ENCODE measurements at places on chromosomes 4 and X. TPM values are rescaled to one million over a fixed set of nuclear protein-coding genes. Genes with fewer than 3 reads are reported as not detected.

GRCh38 chr4:111028795-111029194 is 405.9 kb upstream of the PITX2 start:
- DNase-seq = peak; percentile 7
- H3K27me3 ChIP-seq = no peaks in the 10 kb centered on the region
- no peak overlapping the region for H3K27ac ChIP-seq
- H3K36me3 ChIP-seq = no peaks in the 10 kb centered on the region
- no peaks in the 10 kb centered on the region for H3K4me1 ChIP-seq
- H3K4me3 ChIP-seq = no peak overlapping the region

Gene GPR119
- total RNA-seq = not detected

- H3K27ac ChIP-seq = no peak overlapping the region
- DNase-seq = no peak
- no peaks in the 10 kb centered on the region for H3K36me3 ChIP-seq
Observed at GRCh38 chr4:167555338-167556022, 321.2 kb upstream of the SPOCK3 start.

DNA sequence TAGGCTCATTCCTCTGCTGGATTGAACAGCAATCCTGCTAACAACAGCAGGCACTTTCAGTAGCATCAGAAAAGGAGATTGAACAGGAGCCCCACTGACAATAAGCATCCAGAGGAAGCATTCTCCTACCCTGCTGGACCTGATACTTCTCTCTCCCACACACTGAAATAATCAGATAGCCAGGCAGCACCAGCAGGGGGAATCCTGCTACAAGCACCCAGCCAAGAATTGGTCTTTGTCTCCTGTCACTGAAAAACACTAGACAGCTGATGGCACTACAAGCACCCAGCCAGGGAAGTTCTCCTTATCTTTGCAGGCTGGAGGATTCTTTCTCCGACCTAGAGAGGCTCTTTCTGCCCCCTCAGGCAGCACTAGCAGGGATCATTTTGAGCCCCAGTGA is 444.3 kb upstream of the GRIA3 start:
- H3K36me3 ChIP-seq = no peaks in the 10 kb centered on the region
- no peak for DNase-seq
- H3K4me3 ChIP-seq = no peak overlapping the region
- no peak overlapping the region for H3K27ac ChIP-seq
- no peaks in the 10 kb centered on the region for H3K4me1 ChIP-seq

GRCh38 chr4:87002682-87003043 is 67.9 kb downstream of the AFF1 start:
- DNase-seq = no peak
- H3K27ac ChIP-seq = no peak overlapping the region
- H3K36me3 ChIP-seq = no peaks in the 10 kb centered on the region
- H3K4me1 ChIP-seq = peaks cover 10% of the 10 kb centered on the region

- H3K27me3 ChIP-seq = no peaks in the 10 kb centered on the region
- no peaks in the 10 kb centered on the region for H3K36me3 ChIP-seq
- H3K27ac ChIP-seq = no peak overlapping the region
- no peak for DNase-seq
- H3K4me3 ChIP-seq = no peak overlapping the region
Observed at GRCh38 chr4:80371046-80371445, 35.5 kb downstream of the CFAP299 start.

DNA sequence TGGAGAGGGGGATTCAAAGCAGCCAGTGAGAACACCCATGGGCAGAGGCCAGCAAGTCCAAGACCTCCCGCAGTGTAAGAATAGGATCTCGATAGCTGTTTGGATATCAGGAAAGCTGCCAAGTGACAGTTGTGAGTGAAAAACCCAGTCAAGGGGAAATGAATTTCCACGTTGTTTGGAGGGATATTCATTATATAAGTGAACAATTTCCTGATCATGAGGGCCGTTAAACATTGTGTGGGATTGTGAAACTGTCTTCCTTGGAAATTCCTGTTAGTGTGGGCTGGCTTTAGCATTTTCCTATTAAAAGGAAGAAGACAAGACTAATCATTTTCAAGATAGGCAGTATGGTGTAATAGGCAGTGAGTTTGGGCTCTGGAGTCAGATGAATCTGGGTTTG is 15.0 kb downstream of the CLDN2 start:
- peaks cover 1% of the 10 kb centered on the region for H3K36me3 ChIP-seq
- peaks cover 10% of the 10 kb centered on the region for H3K4me1 ChIP-seq
- DNase-seq = peak; percentile 36

Gene FAM184B
- total RNA-seq = 0.18 TPM

Gene SYTL4
- total RNA-seq = 2.3 TPM

DNA sequence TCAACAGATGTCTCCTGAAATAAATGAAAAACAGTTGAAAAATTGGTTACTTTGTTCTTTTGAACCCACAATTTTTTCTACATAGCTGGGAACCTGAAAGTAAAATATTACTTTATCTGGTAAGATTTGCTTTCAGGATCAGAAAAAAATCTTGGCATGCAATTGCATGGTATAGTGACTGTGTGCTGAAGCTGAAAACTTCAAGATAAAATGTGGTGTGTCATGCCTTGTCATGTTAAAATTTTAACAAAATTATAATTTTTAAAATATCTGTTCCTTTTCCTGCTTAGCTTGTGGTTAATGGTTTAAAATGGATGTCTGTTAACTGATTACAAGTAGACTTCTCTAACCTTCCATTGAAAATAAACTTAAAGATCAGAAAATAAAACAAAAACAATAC is 904.8 kb downstream of the PDHA2 start:
- no peaks in the 10 kb centered on the region for H3K36me3 ChIP-seq
- H3K4me3 ChIP-seq = no peak overlapping the region
- H3K27ac ChIP-seq = no peak overlapping the region
- H3K27me3 ChIP-seq = no peaks in the 10 kb centered on the region

GRCh38 chr4:80535551-80535950 is 200.0 kb downstream of the CFAP299 start:
- H3K4me3 ChIP-seq = no peak overlapping the region
- H3K36me3 ChIP-seq = no peaks in the 10 kb centered on the region
- DNase-seq = no peak
- H3K27ac ChIP-seq = no peak overlapping the region

Gene RAB40A
- under 0.01 TPM for total RNA-seq

DNA sequence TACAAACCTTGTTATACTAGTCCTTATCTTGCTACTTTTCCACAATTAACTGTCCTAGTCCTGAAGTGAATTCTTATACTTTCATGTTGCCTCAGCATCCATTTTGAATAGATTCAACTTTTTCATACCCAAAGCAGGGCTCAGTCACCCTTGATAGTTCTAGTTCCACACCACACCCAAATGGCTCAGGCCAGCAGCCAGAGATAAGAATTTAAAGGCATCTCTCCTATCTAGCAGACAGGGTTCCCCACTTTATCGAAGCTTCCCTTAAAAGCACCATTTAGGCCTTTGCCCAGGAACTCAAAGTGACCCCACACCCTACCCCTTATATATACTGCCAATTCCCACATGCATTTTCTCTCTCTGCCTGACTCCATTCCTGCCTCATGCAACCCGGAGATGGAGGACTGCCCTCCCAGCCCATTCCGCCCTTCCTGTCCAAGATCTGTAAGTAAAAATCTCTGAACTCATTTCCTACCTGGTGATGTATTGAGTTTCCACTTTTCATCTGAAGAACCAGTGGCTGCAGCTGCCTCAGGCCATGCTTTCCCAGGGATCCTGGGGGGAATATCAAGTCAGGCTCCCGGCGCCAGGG is 63.7 kb upstream of the TXK start:
- H3K4me1 ChIP-seq = peaks cover 4% of the 10 kb centered on the region
- H3K27me3 ChIP-seq = peaks cover 2% of the 10 kb centered on the region
- no peak overlapping the region for H3K27ac ChIP-seq
- H3K36me3 ChIP-seq = no peaks in the 10 kb centered on the region
- DNase-seq = no peak
- H3K4me3 ChIP-seq = no peak overlapping the region

DNA sequence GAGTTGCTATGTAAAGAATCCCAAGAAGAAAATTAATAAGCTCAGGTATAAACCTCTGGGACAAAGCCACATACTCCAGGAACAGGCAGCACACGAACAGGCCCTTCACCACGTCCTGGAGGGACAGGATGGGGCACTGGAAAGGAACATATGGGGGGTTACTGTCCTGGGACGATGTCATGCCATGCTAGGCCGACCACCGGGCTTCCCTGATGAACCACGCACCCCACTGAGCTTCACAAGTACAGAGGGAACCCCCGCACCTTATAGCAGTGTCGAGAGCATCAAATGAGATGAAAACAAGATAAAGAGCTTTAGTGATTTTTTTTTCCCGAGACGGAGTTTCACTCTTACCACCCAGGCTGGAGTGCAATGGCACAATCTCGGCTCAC is 19.1 kb downstream of the NOP14 start:
- no peaks in the 10 kb centered on the region for H3K4me1 ChIP-seq
- no peak overlapping the region for H3K4me3 ChIP-seq

- no peaks in the 10 kb centered on the region for H3K4me1 ChIP-seq
- H3K4me3 ChIP-seq = no peak overlapping the region
- no peak overlapping the region for H3K27ac ChIP-seq
Observed at GRCh38 chr4:140019619-140020347, 134.2 kb downstream of the MAML3 start.

Gene HSD17B13
- under 0.01 TPM for total RNA-seq

Gene SHROOM4
- 2.2 TPM for total RNA-seq

GRCh38 chr4:8471211-8471875 is 30.8 kb downstream of the TRMT44 start:
- peak overlapping the region; percentile 31 for H3K27ac ChIP-seq
- H3K4me3 ChIP-seq = no peak overlapping the region
- peaks cover 27% of the 10 kb centered on the region for H3K36me3 ChIP-seq
- H3K4me1 ChIP-seq = peaks cover 25% of the 10 kb centered on the region
- no peaks in the 10 kb centered on the region for H3K27me3 ChIP-seq

GRCh38 chr4:1512738-1513660 is 106.8 kb upstream of the NKX1-1 start:
- H3K4me1 ChIP-seq = no peaks in the 10 kb centered on the region
- H3K36me3 ChIP-seq = no peaks in the 10 kb centered on the region
- no peak overlapping the region for H3K27ac ChIP-seq
- H3K4me3 ChIP-seq = no peak overlapping the region
- H3K27me3 ChIP-seq = peaks cover 62% of the 10 kb centered on the region
- DNase-seq = no peak

Gene BEX4
- total RNA-seq = 0.54 TPM

DNA sequence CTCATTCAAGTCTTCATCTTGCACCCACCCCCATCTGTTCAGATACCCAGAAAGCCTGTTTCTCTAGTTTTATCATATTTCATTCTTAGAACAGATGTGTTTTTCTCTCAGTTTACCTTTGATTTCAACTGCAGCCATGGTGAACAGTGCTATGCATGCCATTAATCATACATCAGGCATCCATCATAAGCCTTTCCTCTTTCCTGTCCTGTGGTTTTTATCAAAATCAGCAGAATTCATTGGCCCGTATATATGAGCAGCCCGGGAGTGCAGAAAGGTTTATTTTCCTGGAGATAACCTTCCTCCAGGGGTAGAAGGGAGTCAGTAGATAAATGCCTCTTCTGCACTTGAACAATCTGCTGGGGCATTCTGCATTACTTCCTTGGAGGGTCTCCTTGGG is 65.7 kb downstream of the IL21 start:
- DNase-seq = no peak
- no peaks in the 10 kb centered on the region for H3K36me3 ChIP-seq
- H3K27me3 ChIP-seq = no peaks in the 10 kb centered on the region
- no peak overlapping the region for H3K4me3 ChIP-seq
- H3K27ac ChIP-seq = no peak overlapping the region

DNA sequence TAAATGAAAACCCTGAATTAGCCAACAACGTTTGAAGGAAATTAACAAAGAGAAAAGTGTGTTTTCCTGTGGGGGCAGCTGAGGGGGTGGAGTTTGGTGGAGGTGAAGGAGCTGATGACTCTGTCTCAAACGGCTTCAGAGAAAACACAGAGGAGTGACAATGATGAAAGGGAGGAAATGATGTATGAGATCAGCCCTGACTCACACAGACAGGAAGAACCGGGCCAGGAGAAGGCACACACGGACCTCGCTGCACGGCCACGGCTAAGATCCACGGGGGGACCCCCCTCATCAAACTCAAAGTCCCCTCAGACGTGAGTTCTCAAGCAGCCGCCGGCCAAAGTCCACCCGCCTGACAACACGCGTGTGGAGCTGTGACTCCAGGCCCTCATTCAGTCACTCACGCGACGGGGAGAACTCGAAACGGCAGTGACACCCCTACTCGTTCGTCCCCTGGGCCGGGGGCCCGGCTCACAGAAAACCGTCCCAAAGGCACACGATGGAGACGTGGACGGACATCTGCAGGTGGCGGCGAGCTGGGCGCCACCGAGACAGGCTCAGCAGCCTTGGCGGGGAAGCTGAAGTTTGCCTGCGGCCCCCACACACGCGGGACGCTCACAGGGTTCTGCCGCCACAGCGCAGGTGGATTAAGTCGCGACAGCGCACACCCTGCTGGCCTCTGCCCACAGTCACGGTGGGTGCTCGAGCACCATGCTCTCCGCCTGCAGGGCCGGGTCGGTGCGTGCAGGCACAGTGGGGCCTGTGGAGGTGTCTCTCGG is 28.8 kb downstream of the PPP2R3B start:
- H3K4me3 ChIP-seq = no peak overlapping the region
- H3K27me3 ChIP-seq = no peaks in the 10 kb centered on the region
- H3K36me3 ChIP-seq = peaks cover 14% of the 10 kb centered on the region
- DNase-seq = peak; percentile 60

DNA sequence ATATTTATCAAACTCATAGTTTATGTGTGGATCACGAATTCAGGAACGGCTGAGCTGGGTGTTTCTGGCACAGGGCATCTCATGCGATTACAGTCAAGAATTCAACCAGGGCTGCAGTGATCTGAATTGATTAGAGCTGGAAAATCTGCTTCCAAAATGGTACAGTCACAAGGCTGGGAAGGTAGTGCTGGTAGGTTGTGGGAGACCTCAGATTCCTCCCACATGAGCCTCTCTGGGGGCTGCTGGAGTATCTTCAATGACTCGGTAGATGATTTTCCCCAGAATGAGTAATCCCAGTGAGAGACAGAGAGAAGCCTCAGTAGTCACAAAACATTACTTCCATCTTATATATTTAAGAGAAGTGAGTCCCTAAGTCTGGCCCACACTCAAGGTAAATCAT is 36.2 kb upstream of the PRDX4 start:
- no peaks in the 10 kb centered on the region for H3K4me1 ChIP-seq
- H3K27me3 ChIP-seq = peaks cover 2% of the 10 kb centered on the region
- H3K36me3 ChIP-seq = no peaks in the 10 kb centered on the region
- no peak overlapping the region for H3K4me3 ChIP-seq
- H3K27ac ChIP-seq = no peak overlapping the region

DNA sequence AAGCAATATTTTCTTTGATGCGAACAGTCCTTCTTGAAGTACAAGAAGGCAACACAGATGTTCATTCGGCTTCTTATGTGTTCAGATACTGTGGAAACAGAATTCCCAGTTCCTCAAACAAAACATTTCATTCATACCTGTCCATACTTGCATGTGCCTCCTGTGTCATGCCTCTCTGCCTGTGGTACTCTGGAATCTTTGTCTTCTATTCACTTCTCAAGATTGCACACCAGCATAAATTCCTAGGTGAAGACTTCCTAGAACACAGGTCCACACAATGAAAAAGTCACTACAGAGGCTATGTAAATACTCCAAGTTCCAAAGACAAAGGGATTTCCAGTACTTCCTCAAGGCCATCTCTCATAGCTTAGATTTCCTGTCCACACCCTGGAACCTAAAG is 367.2 kb downstream of the AFF2 start:
- no peak for DNase-seq
- H3K4me3 ChIP-seq = no peak overlapping the region
- no peaks in the 10 kb centered on the region for H3K4me1 ChIP-seq
- no peaks in the 10 kb centered on the region for H3K36me3 ChIP-seq

GRCh38 chr4:15354371-15355297 is 73.2 kb upstream of the C1QTNF7 start:
- no peaks in the 10 kb centered on the region for H3K36me3 ChIP-seq
- no peak for DNase-seq
- H3K4me1 ChIP-seq = peaks cover 4% of the 10 kb centered on the region
- no peak overlapping the region for H3K4me3 ChIP-seq

All from IMR-90 (cell line).